ENCODE measurements at places on chromosomes 4 and X.

DNA sequence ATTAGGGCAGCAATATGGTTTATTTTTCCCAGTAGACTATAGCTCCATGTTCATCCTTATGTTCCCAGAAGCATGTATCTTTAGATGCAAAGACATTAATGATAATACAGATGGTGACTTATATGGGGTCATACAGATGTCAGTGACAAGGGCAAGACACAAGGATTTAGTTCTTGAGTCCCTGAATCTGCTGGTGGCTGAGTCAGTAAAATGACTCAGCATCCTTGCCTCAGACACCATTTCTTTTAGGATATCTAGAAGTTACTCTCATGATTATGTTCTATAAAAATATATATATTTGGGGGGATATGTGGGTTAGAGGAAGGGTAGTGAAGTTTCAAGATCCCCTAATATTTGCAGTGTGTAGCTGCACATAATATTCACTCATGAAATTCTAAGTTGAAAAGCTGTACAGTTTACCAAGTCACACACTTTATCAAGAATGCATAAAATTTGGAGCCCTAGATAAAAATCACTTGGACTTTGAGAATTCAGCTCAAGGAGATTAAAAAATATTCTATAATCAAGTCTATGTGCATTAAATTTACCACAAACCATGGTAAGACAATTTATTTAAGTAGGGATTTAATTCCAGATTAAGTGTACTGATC lies 101.9 kb downstream of the LNX1 start:
- DNase-seq = no peak

DNA sequence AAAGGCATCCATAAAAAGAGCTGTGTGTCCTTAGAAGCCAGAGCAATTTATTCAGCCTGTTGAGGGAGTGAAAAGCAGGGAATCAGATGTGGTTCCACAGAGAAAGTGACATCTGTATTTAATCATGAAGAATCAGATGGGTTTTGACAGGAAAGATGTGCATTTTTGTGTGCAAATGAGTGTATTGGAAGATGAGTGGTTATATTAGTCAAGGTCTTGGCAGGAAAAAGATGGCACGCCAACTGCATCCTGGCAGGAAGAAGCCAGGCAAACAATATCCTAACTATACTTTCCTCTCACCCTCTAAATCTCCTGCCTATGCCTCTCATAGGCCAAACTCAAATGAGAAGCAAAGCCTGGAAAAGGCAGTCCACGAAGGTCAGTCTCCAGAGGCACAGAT lies 59.1 kb downstream of the SCFD2 start:
- no peak for DNase-seq

DNA sequence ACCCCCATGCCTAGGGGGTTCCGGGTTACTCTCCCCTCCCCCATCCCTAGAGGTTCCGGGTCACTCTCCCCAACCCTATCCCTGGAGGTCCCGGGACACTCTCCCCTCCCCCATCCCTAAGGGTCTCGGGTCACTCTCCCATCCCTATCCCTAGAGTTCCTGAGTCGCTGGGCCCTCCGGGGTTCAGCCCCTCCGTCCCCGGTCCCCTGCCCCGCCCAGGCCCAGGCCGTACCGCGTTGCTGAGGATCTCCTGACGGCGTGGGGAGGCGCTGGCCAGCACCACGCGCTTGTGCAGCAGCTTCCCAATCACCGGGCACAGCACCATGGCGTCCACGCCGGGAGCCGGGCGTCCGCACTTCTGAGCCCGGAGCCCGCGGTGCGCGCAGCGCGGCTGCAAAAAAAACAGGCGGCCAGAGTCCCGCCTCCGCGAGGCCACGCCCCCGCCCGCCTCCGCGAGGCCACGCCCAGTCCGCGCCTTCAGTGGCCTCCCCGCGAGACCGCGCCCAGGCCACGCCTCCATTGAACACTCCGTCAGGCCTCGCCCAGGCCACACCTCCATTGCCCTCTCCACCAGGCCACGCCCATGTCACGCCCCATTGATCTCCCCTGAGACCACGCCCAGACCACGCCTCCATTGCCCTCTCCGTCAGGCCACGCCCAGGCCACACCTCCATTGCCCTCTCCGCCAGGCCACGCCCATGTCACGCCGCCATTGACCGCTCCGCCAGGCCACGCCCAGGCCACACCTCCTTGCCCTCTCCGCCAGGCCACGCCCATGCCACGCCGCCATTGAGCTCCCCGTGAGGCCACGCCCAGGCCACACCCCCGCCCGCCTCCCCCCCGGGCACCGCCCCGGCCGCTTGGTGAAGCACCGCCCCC lies at the start of gene ASMTL:
Gene ASMTL, minus strand, starts transcription at position 394 of the 879 bp plus-strand sequence. Its CDS starts 69 bp downstream, at position 325.
- peak; percentile 95 for DNase-seq

DNA sequence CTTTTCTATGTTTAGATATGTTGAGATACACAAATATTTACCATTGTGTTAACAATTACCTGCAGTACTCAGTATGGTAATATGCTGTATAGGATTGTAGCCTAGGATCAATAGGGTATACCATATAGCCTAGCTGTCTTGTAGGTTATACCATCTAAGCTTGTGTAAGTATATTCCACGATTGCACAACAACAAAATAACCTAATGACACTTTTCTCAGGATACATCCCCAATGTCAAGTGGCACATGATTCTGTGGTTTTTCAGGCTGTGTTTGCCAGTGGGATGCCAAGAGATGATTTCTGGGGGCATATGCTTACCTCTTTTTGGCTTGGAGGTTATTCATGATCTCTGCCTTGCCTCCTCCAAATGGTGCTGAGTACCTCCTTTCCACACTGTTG lies 247.2 kb upstream of the CENPE start:
- DNase-seq = no peak

GRCh38 chr4:133316909-133317308 lies 167.8 kb downstream of the PCDH10 start:
- DNase-seq = no peak

GRCh38 chr4:70712150-70712549 lies 9.6 kb upstream of the RUFY3 start:
- no peak for DNase-seq

- no peak for DNase-seq
Measured at GRCh38 chr4:61468024-61468720, 268.0 kb downstream of the ADGRL3 start.

DNA sequence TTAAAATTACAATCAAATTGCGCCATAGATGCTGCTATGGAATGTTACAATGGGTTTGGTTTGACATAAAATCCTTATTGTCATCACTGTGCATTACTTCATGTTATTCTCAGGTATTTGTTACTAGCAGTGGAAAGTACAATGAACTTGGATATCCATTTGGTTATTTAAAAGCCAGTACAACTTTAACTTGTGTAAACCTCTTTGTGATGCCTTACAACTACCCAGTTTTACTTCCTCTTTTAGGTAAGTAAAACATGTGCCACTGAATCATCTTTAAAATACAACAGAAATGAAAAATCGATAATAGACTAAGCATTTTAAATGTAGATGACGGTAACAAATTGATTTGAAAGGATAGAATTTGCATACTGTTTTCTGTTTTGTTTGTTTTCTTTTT lies 35.6 kb downstream of the INTS6L start:
- DNase-seq = no peak

- no peak for DNase-seq
Measured at GRCh38 chr4:6710282-6710681, 617 bp upstream of the MRFAP1L1 start.

DNA sequence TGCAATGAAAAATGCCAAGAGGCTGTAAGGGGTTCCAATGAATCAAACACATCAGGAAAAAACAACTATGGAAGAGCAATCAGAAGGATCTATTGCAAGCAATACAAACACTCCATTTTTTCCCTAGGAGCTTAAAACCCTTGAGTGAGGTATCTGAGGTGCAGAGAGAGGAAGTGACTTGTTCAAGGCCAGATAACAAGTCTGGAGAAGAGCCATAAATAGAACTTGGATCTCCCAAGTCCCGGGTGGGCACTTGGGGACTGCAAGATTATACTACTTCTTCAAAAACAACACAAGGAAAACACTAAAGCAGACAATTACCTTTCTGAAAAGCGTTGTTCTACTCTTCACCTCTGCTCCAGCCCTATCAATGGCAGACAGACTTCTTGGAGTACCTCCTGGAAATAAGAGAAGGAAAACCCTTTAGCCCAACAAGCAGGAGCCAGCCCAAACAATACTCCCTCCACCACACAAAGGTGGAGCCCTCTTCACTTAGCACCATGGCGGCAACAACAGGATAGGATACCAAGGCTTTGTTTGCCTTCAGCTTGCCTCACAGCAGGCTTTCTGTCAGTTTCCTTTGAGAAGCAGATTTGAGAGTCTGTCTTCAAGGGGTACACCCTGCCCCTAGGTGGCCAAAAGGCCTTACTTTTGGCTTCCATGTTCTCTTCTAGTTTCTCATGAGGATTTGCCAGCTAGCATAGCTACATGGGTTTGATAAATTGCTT lies 26.0 kb downstream of the AIFM1 start:
- DNase-seq = peak; percentile 30

DNA sequence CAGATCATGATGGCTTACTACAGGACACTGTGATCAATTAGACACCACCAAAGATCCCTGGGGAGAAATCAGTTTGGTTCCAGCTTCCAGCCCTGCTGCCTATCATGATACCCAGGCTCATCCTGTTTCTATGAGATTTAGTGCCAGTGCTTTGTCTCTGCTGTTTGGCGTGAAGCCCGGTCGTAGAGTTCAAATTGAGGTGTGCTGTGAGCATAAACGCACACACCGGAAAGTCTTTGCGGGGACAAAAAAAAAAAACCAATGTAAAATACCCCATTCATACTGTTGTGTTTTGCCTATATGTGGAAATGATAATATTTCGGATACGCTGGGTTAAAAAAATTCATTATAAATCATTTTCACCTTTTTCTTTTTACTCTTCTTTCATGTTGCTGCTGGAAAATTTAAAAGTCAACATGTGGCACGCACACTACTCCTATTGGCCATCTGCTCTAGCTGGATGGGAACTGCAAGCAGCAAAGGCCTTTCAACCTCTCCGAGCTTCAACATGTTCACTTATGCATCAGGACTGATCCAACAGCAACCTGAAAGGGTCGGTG lies 607 bp upstream of the DKC1 start:
- DNase-seq = no peak

GRCh38 chr4:77352192-77352591 lies 195.2 kb downstream of the CCNG2 start:
- DNase-seq = no peak

DNA sequence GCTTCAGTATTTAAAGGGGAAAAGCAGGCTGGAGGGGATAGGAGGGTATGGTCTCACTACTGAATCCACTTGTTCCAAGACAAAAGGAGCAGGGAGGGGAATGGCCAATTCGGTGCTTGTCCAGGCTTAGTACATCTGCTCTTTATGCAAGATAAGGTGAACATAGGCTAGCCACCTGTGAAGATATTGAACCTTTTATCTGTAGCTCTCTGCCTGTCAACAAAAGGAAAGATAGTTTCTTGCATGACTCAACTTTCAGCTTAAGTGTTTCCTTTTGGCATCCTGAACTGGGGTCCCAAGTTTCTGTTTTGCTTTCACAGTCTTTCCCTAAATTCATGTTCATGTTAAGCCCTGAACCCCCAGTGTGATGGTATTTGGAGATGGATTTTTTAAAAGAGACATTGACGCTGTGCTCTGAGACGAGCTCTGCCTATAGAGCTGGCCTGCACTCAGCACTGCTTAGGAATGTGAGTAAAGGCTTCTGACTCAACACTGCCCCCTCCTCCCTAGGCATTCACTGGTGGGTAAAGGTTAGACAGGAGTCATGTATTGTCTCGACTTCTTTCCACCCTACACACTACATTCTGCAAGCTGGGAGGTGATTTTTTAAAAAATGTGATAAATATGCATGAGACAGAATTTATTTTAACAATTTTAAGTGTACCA lies 28.2 kb downstream of the FAM149A start:
- peak; percentile 57 for DNase-seq

DNA sequence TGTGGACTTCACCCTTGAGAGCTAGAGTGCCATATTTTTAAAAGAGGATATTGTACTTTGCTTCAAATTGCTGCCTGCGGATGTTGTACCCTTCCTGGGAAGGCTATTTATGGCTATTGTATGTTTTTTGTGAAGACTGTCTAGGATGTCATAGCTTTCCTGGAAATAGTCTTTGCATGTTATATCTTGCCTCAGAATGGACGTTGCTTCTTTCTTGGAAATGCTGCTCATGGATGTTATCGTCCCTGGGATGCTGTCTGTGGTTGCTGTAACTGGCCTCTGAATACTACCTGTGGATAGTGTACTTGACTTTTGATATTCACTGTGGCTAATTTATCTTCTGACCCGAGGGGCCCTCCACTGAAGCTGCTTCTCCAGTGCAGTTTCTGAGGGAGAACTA lies 146.8 kb downstream of the ENOX2 start:
- DNase-seq = no peak

DNA sequence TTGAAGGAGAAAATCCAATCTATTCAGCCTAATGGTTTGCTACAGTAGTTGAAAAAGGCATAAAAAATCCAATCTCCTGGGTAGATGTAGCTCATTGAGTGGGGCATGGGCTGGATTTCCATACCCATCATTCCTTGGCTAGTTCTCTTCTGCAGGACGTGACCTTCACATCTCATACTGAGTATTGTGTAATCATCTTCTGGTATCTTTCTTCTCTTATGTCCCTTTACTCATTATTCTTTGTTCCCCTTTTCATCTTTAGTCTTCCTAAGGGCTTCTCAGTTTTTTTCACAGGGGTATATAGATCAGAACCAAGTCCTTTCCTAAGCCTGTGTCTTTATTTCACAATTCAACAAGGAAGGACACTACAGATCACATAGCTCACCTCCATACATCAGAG lies 727.6 kb upstream of the MAGEB2 start:
- DNase-seq = no peak

DNA sequence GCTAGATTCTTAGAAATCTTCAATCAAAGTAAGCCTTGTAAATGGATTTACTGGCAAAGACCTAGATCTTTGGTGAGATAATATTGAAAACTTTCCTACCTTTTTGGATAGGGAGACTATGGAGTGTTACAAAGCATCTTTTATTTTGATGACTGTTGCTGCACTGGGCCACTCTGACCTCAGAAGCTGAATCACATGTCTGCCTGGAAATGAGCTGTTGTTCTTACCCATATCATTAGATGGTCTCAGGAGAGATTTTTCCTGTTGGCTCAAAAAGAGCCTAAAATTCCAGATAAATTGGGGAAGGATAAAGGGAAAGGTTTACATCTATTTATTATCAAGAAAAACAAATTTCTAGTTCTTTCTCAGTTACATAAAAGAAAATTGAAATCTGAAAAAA lies 127.5 kb upstream of the BMP3 start:
- no peak for DNase-seq

DNA sequence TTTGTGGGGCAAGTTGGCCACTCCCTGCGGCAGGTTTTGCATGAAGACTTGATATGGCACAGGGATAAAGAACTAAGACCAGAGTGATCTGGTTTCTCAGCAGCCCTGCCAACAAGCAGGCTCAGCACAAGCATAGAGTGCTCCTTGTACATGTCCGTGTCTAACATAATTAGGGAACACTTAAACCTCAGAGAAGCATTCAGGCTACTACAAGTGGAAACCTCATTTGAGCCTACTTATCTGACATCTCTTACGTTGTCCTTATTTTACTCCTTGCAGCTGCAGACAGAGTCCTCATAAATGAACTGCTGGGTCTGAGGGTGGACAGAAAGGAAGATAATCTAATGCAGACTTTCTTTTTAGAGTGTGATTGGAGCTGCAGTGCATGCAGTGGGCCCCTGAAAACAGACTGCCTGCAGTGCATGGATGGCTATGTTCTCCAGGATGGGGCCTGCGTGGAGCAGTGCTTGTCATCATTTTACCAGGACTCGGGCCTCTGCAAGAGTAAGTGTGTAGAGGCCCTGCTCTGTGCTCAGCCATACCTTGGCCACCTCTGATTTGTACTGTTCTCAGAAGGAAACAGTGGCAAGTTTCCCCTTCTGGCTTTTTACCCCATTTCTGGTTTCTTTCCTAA lies 179.1 kb upstream of the ANXA3 start:
- no peak for DNase-seq
